OCI-M1 (cell line): ENCODE measurements at places on chromosomes 2 and 18.
A peak's percentile ranks its signal among the peaks of the same experiment; 100 is the strongest.

DNA sequence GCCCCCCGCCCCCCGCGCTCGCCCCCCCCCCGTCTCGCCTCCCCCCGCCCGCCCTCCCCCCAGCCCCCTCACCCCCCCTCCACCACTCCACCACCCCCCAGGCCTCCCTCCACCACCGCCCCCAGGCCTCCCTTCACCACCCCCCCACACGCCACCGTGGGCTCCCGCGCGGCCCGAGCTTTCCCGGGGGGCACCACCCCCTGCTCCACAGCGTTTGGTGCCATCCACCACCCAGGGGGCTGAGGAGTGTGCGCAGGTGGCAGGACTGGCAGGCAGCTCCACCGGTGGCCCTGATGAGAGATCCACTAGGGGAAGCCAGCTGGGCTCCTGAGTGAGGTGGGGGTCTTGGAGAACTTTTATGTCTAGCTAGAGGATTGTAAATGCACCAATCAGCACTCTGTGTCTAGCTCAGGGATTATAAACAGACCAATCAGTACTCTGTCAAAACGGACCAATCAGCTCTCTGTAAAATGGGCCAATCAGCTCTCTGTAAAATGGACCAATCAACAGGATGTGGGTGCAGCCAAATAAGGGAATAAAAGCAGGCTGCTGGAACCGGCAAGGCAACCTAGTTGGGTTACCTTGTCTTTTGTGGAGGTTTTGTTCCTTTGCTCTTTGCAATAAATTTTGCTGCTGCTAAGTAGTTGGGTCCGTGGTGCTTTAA, 43.0 kb upstream of the ITSN2 start:
- DNase-seq: no peak

GRCh38 chr2:157355618-157356017, 30.0 kb upstream of the ERMN start:
- DNase-seq: no peak

- DNase-seq: no peak
Observed at GRCh38 chr2:9892236-9892635, 49.0 kb downstream of the TAF1B start.

DNA sequence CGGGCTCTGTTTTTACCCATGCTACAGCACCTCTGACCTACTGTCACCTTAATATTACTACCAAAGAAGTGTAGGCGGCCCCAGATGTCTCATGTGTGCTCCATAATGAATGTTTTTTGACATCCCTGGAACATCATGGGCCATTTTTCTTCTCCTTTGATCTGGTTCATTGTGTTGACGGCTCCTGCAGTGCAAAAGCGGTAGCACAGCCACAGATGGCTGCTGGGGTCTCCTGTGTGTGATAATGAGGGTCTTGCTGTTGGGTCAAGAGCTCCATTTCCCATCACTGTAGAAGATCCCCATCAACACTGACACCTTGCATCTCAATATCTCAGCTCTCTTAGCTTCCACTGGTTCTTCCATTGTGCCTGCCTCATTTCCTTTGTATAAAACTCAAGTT, 95.0 kb downstream of the CDH20 start:
- DNase-seq: no peak

GRCh38 chr2:211468877-211469663, 912.7 kb downstream of the CPS1 start:
- DNase-seq: no peak

GRCh38 chr18:28281400-28281799, 104.5 kb upstream of the CDH2 start:
- DNase-seq: no peak

DNA sequence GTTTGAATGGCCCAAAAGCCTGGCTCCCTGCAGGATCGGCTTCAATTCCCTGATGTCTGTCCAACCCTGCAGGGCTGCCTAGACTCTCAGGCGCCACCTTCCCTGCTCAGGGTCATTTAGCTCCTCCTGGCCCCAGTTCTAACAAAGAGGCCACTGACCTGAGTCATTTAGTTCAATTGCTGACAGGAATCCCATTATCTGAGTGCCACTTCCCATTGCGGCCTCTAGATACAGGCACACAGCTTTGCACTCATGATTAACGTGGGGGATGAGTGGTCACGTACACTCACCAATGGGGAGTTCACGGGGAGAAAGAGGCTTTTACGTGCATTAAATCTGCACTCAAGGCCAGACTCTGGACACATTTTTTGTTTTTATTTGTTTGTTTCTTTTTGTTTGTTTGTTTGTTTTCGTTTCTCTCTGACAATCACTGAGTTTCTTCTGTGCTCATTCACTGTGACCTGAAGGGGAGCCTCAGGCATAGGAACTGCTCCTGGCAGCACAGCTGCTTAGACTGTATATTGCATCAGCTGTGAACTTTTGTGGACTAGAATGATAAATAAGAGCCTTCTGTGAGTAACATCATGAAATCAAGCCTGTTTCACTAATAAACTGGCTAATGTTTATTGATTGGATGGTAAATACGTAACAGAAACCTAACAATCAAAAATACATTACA, 118.9 kb upstream of the CTNNA2 start:
- peak; percentile 33 for DNase-seq

DNA sequence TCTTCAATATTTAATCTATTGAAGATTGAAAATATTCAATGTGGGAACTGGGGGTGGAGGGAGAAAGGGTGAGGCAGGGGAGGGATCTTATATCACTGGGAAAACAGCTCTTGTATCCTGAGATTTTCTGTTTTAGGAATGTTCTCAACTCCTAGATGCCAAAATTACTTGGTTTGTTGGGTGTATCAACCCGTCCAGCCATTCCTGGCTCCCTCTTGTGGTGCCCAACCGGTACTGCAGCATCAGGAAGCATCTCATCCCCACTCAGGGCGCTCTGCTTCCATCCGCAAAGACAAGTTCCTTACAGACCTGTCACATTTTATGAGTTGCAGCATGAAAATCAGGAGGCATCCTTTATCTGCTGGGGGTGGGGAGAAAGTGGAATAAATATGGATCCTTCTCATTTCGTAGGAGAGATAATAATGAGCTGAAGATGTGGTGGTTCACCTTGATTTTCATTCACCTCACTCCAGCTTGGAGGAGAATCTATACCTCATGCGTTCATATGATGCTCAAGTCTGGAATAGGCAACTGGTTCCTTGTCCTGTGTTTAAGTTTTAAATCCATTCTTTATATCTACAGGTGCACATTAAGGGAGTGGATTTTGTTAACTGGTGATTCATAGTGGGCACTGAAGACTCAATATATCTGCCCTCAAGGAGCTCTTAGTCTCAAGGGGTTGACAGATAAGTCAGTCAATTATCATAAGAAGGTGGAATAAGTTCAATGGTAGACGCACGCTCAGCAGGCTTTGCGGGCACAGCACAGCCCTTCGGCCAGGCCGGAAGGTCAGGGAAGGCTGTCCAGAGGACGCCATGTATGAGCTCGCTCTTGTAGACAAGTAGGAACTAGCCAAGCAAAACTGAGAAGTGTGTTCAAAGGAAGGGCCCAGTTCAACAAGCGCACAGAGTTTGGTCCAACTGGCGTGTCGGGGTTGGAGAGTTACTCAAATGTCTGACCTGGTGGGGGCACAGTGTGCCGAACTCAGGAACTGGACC, 127.3 kb downstream of the RNF144A start:
- peak; percentile 68 for DNase-seq

- DNase-seq: no peak
Observed at GRCh38 chr18:22988208-22988607, 55.1 kb downstream of the RBBP8 start.

- DNase-seq: no peak
Observed at GRCh38 chr2:127864877-127865276, 6.9 kb upstream of the POLR2D start.

DNA sequence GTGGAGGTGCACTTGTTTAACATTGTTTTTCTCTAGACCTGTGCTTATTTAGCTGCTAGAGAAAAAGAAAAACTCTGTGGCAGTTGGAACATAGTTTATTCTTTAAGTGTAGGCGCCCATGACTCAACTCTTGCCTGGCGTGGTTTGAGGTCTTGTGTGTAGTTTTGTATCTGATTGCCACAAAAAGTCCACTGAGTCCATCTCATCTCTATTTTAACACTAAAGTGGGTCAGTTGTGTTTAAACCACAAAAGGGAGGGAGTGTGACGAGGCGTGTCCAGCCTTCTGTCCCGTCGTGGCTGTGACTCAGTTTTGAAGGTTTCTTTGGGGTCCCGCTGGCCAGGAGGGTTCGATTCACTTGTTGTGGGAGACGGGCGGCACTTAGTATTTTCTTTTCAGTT, 15.3 kb upstream of the UGT1A9 start:
- DNase-seq: no peak
